ENCODE measurements at places on chromosomes 1 and 21. TPM values are rescaled to one million over a fixed set of nuclear protein-coding genes. Genes with fewer than 3 reads are reported as not detected.

The GREM2 gene
- 2.0 TPM for total RNA-seq

The BCAN gene
- 0.58 TPM for total RNA-seq

The GNL2 gene
- total RNA-seq = 57.5 TPM

The IRF6 gene
- 0.49 TPM for total RNA-seq

The CELA2A gene
- 0.13 TPM for total RNA-seq

The TEDDM1 gene
- not detected for total RNA-seq

The NT5C1A gene
- total RNA-seq = 9.3 TPM

The DDAH1 gene
- 29.7 TPM for total RNA-seq

The FCGR3B gene
- 0.13 TPM for total RNA-seq

The LRRC8C gene
- 7.7 TPM for total RNA-seq

The TMEM52 gene
- 66.3 TPM for total RNA-seq

The PDE9A gene
- total RNA-seq = 6.0 TPM

The ATP1A4 gene
- total RNA-seq = 0.44 TPM

The CYP4Z1 gene
- 0.18 TPM for total RNA-seq

The LCE3C gene
- total RNA-seq = not detected

The APOBEC4 gene
- total RNA-seq = not detected

The LEFTY1 gene
- total RNA-seq = 0.44 TPM

The TNNT2 gene
- 408 TPM for total RNA-seq

The C1orf115 gene
- 11.1 TPM for total RNA-seq

The HIVEP3 gene
- total RNA-seq = 0.93 TPM

The PPM1J gene
- 2.1 TPM for total RNA-seq

The STMN1 gene
- 295 TPM for total RNA-seq

The KRTAP21-3 gene
- not detected for total RNA-seq

The PUSL1 gene
- total RNA-seq = 7.8 TPM

The NBPF20 gene
- total RNA-seq = 9.4 TPM

The PGLYRP3 gene
- not detected for total RNA-seq

The RNU1-3 gene
- 2,384 TPM for total RNA-seq

The SELP gene
- total RNA-seq = 1.2 TPM

The COL24A1 gene
- 8.2 TPM for total RNA-seq

The IL10 gene
- 1.1 TPM for total RNA-seq

The SYT14 gene
- total RNA-seq = 0.98 TPM

The KIAA0319L gene
- total RNA-seq = 28.9 TPM

The KCNE2 gene
- 0.22 TPM for total RNA-seq

The TBCE gene
- total RNA-seq = 24.9 TPM

The CCDC181 gene
- total RNA-seq = 0.66 TPM

The PIAS3 gene
- total RNA-seq = 20.8 TPM

The ITSN1 gene
- 29.7 TPM for total RNA-seq

The LDLRAD1 gene
- total RNA-seq = not detected

The AMY1A gene
- not detected for total RNA-seq

The COL9A2 gene
- total RNA-seq = 2.6 TPM

The CD1E gene
- total RNA-seq = 0.18 TPM

The CHODL gene
- 92.5 TPM for total RNA-seq

The C1orf105 gene
- total RNA-seq = 105 TPM

The TMEM82 gene
- total RNA-seq = not detected

The ZBED6 gene
- 23.9 TPM for total RNA-seq

The C1orf159 gene
- 4.5 TPM for total RNA-seq
